ENCODE measurements at places on chromosomes 4 and X.

GRCh38 chrX:53184836-53185235 lies 40.2 kb downstream of the KDM5C start:
- DNase-seq: peak; percentile 78

- peak; percentile 71 for DNase-seq
Observed at GRCh38 chrX:53312946-53313727, 31.8 kb upstream of the IQSEC2 start.

DNA sequence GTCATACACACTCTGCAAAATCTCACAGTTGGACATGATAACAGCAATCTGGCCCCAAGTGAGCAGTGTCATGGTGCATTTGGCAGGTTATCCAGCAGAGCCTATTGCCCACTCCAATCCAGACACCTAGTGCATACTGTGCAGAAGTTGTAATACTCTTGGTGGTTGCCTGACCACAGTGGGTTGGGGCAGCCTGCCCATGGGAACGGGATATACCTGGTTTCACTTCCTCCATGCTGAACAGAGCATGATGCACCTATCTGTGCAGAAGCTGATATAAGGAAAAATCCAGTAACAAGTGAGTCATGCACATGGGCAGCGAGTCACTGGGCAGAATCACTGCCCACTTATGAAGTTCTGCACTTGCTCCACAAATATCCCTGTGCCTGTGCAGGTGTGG lies 105.3 kb upstream of the IGSF1 start:
- no peak for DNase-seq

DNA sequence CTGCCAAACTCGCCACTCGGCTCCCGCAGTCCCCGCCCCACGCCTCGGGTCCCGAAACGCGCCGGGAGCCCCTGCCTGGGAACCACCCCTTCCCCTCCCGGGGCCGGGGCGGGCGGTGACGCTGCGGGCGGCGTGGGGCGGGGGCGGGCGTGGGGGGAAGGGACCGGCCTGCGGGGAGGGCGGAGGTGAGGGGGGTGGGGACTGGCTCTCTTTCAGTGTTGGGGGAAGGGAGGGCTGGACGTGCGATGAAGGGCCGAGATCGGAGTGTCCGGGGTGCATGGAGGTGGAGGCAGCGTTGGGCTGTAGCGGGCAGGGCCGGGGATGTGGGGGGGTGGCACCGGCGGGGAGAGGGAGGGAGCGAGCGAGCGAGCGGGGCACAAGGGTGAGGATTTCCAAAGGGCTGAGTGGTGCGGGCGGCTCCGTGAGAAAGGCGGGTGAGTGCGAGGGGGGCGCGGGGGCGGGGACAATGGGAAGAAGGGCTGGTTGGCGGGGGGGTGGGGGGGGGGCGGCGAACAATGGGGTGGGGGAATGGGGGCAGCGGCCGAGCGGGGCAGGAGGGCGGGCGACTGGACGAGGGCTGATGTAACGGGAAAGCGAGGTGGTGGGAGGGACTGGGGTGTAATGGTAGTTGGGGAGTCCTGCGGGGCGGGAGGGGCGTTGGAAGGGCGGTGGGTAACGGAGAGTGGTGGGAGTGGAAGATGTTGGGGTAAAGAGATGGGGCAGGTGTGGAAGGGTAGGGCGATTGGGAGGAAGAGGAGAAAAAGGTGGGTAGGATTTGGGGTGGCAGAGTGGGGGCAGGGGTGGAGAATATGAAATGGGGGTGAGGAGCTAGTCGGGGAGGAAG lies 578 bp downstream of the DCUN1D4 start:
- peak; percentile 86 for DNase-seq

DNA sequence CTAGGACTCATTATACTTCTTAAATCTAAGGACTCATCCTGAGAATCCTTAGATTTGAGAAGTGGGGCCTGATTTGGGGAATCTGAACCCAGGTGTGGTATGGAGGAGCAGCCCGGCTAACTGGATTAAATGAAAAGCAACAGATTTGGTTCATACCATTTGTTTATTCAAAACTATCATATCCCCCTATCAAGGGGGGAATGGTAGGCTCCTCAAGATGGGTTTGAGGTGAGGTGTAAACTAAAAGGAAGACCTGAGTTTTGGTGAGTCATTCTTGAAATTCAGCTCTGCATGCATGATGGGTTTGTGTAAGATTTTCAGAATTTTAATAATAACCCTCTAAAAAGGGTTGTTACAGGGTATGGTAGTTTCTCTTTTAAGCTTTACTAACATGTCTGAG lies 53.4 kb downstream of the CASP6 start:
- no peak for DNase-seq

GRCh38 chr4:2484993-2485392 lies 16.1 kb downstream of the RNF4 start:
- DNase-seq: peak; percentile 84

DNA sequence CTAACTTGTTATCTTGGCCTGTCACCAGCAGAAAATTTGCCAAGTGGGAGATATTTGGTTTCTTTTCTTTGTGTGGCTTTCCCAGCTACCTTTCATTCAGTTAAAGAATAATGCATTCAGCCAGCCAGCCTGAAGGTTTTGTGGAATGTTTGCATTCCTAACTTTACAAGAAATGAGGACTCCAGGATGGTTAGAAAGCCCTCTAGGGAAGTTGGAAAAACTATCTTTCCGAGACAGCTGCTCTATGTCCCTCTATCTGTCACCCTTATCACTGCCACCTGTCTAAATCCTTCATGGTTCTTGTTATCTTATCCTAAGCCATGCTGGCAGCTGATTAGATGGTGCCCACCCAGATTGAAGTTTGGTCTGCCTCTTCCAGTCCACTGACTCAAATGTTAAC lies 384.2 kb downstream of the SH3BGRL start:
- DNase-seq: no peak

GRCh38 chrX:118702741-118703140 lies 24.7 kb upstream of the IL13RA1 start:
- no peak for DNase-seq

DNA sequence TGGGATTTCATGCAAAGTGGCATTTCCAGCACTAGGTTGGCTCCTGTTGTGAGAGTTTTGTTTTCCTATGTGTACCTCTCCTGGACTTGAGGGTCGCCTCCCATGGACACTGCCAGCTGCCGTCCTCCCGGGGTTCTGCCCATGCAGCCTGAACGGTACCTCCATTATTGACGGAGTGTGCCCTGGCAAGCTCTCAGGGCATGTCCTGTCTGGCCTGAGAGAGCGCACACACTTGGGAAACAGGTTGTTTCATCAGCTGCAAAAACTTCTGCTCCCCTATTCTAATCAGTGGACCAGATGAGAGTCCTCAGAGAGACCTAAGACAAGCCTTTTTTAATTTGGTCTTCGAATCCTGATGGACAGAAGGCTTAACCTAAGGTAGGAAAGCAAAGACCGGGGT lies 56.6 kb upstream of the HOPX start:
- DNase-seq: no peak

- DNase-seq: peak; percentile 44
Observed at GRCh38 chr4:80183250-80184052, 13.9 kb upstream of the PRDM8 start.

DNA sequence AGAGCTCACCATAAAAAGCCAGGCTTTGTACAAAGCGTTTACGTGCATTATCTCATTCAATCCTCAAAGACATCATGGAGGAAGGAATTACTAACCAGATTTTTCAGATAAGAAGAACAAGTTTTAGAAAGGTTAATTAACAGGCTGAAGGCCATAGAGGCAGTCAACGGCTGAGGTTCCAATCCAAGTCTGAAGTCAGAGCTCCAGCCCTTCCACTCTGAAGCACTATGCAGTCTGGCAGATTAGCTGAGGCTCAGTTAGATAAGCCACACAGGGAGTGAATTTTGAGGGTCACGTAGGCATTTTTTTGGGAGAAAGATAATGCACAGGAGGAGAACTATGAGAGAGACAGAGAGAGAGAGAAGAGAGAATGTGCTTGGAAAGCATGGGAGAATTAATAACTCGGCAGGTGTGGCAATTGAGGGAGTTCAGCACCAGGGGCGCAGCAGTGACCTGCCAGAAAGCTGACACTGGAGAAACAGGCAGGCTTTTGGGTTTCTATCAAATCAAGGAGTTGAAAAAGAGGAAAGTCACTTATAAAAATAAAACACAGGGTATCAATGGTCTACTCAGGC lies 116.5 kb upstream of the NAP1L5 start:
- DNase-seq: no peak

GRCh38 chrX:44265559-44265958 lies 77.9 kb downstream of the EFHC2 start:
- DNase-seq: no peak

DNA sequence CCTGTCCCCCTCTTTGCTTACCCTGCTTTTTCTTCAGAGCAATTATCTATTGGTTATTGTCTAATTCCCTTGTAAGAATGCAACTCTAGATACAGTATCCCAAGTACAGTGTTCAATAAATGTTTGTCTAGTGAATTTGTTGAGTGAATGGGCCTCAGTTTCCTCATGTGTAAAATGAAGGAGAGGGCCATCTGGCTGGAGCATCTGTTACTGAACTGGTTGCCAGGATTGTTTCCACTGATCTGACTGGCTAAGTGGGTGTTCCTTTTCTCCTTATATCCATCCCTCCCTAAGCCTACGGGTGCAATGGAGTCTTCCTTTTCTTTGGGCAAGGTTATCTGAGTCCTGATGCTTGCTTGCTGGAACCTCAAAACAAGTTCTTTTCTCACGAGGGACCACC lies 185.2 kb upstream of the RPS6KA3 start:
- no peak for DNase-seq

DNA sequence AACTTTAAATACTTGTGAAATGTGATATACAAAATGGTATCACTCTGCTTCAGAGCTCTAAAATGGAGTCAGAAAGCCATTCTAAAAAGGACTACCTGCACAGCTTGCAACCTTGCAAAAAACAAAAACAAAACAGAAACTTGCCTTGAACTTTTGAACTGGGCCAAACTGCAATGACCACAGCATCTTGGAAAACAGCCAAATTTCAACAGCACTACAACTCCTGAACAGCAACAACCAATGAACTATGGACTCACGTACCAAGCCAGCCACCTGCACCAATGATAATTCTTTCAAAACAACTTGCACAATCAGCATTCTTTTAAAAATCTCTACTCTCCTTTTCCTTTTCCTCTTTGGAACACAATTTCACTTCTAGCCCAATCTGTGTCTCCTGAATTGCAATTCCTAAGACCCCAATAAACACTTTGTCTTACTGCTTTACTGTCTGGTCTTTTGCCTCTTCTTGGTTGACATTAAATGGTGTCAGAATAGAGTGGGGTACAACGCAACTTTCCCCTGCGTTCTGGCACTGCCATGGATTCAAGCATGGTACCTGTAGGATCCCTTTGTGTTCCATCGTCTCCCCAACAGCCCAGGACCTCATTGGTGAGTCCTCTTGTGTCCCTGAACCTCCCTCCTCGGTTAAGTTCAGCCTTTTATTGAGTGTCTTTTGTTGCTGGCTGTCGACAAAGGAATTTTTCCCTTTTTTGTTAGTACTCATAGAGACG lies 35.7 kb upstream of the FMR1 start:
- DNase-seq: no peak

- DNase-seq: peak; percentile 47
Observed at GRCh38 chr4:146654687-146655520, 16.2 kb downstream of the POU4F2 start.

DNA sequence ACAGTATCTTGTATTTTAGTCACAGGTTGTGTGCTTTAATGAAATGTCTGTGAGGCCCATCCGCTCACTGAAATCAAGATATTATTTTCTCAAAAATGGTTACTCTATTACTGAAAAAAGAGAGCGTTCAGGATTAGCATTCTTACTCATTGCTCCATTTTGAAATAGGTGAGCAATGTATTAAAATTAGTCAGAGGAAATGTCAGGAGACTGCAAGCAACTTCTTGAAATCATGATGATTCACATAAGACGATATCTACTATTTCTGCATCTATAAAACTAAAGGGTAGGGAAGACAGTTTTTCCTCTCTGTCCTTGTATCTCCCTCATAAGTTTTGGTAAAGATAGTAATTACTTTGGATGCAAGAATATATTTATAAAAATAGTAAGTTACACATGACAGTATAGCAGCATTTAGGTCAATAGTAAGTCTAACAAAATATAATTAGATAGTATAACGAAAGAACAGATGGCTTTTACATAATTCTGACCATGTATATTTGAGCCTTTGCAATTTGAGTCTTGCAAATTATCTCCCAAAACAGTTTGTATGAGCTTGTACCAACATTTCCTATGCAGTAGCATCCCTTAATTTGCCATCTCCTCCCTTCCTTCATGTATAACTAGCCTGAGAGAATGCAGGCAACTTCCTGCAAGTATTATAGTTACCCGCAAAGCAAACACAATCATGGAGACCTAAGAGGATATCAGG lies 937.8 kb downstream of the PCDH7 start:
- no peak for DNase-seq

DNA sequence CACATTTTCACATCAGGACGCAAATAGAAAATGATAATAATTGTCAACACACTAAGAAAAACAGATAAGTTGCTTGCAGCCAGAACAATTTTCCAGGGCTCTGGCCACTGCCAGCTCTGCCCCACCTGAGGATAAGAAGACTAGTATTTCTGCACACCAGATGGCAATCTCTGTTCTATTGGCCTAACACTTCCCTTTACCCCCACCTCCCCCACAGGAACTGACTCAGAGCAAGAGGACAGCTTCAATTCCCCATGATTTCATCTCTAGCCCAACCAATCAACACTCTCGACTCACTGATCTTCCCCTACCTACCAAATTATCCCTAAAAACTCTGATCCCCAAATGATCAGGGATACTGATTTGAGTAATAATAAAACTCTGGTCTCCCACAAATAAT lies 164.0 kb downstream of the SMARCA1 start:
- peak; percentile 16 for DNase-seq

DNA sequence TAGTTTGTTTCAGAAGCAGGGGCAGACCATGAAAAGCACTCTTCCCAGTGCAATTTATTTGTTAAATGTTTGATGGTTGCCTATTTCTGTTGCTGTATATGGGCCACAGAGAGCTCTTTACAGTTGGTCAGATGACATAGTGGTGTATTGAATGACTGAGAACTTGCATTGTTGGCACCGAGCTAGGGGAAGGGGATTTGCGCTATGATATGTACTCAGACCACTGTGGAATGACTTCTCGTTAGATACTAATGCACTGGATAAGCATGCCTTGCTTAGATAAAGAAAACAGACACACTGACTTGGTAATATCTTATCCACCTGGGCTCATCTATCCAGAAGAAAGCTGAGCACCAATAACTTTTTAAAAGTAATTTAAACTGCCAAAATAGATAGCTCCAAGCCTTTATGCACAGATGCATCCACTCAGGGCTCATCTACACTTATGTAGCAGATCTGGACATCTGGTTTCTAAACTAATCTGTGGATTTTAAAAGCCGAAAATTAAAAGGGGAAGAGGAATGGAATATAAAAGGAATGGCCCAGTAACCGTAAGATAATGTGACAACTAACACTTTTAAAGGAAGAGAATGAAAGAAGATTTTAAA lies 132.7 kb downstream of the GATB start:
- DNase-seq: no peak

DNA sequence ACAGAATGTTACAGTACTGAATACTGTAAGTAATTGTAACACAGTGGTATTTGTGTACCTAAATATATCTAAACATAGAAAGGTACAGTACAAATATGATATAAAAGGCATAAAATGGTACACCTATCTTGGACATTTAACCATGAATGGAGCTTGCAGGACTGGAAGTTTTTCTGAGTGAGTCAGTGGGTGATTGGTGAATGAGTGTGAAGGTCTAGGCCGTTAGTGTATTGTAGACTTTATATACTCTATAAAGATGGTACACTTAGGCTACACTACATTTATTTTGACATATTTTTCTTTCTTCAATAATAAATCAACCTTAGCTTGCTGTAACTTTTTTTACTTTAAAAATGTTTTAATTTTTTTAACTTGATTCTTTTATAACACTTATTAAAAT lies 422.5 kb upstream of the FSTL5 start:
- no peak for DNase-seq

GRCh38 chr4:149719806-149720205 lies 95.8 kb downstream of the IQCM start:
- no peak for DNase-seq

All from GM23248 (cell line).